ENCODE measurements at places on chromosomes 6 and 20. TPM values are rescaled to one million over a fixed set of nuclear protein-coding genes. Genes with fewer than 3 reads are reported as not detected.

Gene SCRT2
- 0.31 TPM for total RNA-seq

DNA sequence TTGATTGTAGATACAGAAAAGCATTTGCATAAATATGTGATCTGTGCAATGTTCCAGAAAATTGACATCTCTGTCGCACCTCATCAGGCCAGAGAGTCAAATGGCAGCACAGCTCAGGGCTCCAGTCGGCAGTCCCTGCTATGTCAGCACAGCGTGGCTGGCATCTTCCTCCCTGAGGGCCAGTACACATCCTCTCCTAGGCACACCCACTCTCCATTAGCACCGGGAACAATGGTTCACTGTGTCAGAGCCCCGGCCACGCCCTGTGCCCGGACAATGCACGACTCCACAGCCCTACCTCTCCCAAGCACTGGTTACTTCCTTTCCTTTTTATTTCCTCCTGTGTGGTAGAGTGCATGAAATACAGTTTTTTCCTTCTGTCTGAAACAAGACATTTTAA, 114.9 kb downstream of the FOXC1 start:
- H3K27ac ChIP-seq, result 0 out of 2 replicates have a peak overlapping the region, but pooled peaks have one; percentile 21
- H3K36me3 ChIP-seq, result no peaks in the 10 kb centered on the region
- DNase-seq, result peak; percentile 27
- no peak overlapping the region for H3K4me3 ChIP-seq

Gene MYMX
- 2.8 TPM for total RNA-seq

Gene TMEM30A
- 99.9 TPM for total RNA-seq

DNA sequence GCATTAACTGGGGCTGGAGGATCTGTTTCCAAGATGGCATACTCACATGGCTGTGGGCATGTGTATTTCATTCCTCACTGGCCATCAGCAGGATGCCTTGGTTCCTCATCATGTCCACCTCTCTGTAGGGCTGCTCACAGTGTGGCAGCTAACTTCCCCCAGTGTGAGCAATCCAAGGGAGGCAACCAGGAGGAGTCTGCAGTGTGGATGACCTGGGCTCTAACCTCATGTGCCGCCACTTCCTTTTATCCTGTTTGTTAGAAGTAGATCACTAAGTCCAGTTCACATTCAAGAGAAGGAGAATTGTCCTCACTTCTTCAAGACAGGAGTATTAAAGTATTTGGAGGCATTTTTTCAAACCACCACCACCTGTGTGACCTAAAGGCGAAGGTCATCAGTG, 54.4 kb downstream of the MTHFD1L start:
- no peak overlapping the region for H3K4me3 ChIP-seq
- no peaks in the 10 kb centered on the region for H3K27me3 ChIP-seq
- H3K4me1 ChIP-seq, result no peaks in the 10 kb centered on the region
- H3K27ac ChIP-seq, result no peak overlapping the region
- DNase-seq, result no peak
- H3K36me3 ChIP-seq, result peaks cover 30% of the 10 kb centered on the region

Gene ID1
- total RNA-seq, result 452 TPM

Gene XKR7
- 3.9 TPM for total RNA-seq

Data from GM23338 (cell line).